ENCODE measurements at places on chromosomes 5 and 9.

DNA sequence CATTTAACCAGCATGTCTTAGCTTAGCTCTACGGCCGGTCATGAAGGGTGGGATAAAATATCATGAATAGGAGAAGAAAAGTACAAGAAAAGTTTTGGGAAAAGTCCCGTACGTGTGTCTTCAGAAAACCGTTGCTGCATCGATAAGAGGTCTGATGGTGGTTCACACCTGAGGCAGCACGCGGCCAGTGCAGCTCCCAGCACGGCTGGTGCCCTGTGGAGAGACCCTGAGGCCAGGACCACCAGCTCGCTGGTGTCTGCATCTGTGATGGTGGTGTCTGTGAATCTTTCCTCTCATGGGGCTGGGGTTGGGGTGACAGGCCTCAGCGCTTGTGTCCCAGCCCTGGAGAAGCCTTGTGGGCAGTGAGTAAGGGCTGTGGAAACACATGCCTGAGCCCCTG, 148.9 kb upstream of the IRX4 start:
- DNase-seq, result no peak

GRCh38 chr9:72728031-72728770, 206.8 kb downstream of the TMC1 start:
- DNase-seq, result no peak

- no peak for DNase-seq
Observed at GRCh38 chr5:143108498-143109128, 294.9 kb downstream of the NR3C1 start.

DNA sequence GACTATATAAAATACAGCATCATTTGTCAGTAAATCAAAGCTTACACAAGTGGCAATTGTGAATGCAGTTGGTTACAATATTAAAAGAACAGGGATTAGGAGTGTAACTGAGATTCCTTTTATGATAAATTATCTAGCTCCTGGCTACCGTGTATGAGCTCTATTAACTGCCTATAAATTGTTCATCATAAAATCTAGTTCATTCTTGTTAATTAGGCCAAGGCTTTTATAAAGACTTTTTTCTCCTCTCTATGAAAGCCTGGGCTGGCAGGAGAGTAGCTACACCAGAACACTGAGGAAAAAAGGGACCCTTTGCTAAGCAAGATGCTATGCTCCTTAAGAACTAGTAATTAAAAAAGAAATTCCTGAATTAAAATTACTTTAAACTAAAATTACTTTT, 132.4 kb upstream of the MEF2C start:
- DNase-seq, result no peak

GRCh38 chr9:87650611-87651295, 75.2 kb upstream of the CTSL start:
- no peak for DNase-seq

DNA sequence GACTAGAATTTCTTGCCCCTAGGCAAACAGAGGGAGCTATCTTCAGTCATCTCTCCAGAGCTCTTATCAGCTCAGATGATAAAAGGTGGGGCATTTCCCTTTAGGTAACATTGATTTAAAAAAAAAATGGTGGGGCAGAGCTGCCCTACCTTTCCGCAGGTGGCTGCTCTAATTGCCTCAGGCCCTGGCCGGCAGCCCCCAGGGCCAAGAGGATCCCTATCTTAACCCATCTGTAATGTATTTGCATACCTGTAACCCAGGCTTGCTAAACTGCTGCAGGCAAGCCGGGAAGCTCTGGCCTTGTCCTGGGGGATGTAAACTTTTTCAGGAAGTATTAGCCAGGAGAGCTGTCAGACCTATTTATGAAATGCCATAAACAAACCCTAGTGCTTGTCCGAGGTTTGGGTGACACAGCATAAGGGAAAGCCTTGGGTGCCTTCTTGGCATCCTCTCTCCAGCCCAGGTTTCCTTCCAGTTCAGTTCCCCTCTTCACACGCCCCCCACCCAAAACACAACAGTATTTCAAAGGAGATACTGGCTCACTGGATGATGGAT, 20.9 kb upstream of the ZSWIM6 start:
- DNase-seq, result no peak

DNA sequence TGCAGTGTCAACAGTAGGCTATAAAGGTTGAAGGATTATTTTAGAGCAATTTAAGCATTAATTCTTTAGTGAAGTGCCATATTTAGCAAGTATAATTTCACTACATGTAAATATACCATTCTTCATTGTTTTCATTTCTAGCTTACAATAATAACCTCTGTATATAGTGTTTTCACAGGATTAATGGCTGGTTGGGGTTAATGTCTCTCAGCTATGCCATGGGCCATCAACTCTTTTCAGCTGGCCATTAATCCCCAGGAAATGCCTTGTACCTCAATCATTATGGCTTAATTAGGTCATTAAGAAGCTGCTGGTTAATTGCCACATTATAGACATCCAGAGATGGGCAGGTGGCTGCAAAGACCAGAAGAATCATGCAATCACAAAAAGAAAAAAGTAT, 715.1 kb downstream of the MAT2B start:
- DNase-seq, result no peak
